ENCODE measurements at places on chromosomes 16 and 17. TPM values are rescaled to one million over a fixed set of nuclear protein-coding genes. Genes with fewer than 3 reads are reported as not detected.

DNA sequence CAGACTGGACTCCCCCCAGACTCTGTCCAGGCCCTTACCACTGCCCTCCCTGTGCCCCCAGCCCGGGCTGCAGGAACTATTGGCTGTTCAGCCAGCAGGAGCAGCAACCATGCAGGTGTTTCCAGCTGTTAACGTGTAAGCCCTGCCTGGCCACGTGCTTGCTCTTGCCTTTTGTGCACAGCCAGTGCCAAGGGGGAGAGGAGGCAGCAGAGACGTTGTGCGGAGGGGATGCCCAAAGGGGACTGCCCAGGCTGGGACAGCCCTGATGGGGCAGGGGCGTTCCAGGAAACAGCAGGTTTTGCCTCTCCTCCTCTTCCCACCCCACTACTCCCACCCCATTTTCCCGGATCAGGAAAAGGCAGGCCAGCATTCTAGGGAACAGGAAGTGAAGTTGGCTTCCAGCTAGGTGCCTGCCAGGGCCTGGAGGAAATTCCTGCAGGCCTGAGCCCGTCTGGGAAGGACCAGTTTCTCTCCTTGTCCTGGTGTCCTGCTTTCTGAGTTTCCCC lies 16.7 kb upstream of the LASP1NB start:
- DNase-seq = no peak

Gene CTRL
- polyA plus RNA-seq = 5.2 TPM

GRCh38 chr17:59846394-59847165 lies 46.2 kb downstream of the TUBD1 start:
- no peak for DNase-seq

DNA sequence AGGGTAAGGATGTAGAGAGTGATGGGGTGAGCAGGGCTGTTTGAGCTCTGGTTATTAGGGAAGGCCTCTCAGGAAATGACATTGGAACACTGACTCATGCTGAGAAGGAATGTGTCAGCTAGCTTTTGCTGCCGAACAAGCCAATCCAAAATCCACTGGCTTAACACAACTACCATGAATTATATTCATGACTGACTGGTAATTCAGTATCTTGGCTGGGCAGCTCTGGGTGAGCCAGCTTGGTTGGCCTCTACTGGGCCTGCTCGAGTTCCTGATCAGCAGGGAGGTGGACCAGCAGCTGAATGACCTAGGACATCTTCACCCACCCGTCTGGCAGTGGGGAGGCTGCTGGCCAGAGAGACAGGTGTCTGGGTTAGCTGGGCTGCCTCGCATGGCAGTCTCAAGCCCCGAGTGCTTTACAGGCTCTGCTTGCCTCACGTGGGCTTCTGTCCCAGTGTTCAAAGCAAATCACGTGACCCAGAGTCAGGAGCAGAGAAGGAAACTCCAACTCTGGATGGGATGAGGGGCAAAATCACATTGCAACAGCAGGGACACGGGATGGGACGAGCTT lies 209.4 kb downstream of the KATNIP start:
- DNase-seq = no peak

GRCh38 chr17:58507123-58507634 lies 7.3 kb downstream of the MTMR4 start:
- DNase-seq = no peak

Gene LRRC75A
- polyA plus RNA-seq = 5.4 TPM

DNA sequence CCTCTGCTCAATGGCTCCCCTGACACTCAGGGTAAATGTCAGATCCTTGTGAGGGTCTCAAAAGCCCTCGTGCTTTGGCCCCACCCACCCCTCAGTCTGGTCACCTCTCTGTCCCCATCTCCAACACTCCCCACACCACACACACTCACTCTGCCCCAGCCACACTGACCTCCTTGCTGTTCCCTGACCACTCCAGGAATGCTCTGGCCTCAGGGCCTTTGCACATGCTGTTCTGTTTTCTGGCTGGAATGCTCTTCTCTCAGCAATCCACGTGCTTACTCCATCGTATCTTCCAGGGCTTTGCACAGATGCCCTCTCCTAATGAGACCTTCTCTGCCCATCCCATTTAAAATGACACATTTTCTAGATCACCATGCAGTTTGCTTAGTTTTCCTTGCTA lies 28.2 kb downstream of the GAS7 start:
- no peak for DNase-seq

GRCh38 chr17:74445158-74445557 lies 13.3 kb downstream of the GPRC5C start:
- DNase-seq = no peak

- DNase-seq = no peak
Observed at GRCh38 chr16:89924297-89924924, 1.3 kb downstream of the TUBB3 start.

- no peak for DNase-seq
Observed at GRCh38 chr16:4089811-4090301, 26.4 kb downstream of the ADCY9 start.
